Stimulated activated CD8-positive, alpha-beta memory T cell treated with anti-CD3 and anti-CD28 coated beads, Interleukin-2, amount 100 ng/mL, for 48 hours (primary cell): ENCODE measurements at places on chromosomes 1 and 21.

GRCh38 chr1:29909962-29910361, 673.6 kb downstream of the PTPRU start:
- no peak for DNase-seq

DNA sequence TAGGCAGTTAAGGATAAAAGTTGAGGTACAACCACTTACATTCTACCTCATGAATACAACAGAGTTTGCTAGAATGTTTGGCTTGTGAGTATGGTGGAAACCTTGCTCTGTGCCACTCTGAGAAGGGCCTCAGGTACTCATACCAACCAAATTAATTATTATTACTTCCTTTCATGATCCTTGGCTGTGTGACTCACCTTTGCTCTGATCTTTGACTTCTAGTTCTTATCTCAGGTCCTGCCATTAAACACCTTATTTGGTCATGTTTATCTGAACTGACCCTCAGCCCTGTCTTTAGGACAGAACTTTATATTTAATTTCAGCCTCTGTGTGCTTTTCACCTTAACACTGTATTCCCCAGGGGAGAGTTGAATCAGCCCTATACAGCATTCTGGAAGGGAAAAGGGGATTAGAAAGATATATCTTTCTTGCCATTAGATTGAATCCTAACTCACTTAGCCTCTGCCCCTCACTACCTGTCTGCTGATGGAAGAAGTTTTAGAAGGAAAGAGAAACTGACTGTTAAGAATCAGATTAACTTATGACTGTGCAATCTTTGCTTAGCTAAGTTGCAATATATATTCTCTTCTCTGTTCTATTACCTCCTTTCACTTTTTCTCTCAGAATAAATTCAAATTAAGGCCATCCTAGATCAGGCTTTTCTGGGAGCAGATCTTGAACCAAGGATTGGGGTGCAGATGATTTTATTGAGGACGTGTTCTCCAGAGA, 260.4 kb upstream of the DPYD start:
- no peak for DNase-seq

DNA sequence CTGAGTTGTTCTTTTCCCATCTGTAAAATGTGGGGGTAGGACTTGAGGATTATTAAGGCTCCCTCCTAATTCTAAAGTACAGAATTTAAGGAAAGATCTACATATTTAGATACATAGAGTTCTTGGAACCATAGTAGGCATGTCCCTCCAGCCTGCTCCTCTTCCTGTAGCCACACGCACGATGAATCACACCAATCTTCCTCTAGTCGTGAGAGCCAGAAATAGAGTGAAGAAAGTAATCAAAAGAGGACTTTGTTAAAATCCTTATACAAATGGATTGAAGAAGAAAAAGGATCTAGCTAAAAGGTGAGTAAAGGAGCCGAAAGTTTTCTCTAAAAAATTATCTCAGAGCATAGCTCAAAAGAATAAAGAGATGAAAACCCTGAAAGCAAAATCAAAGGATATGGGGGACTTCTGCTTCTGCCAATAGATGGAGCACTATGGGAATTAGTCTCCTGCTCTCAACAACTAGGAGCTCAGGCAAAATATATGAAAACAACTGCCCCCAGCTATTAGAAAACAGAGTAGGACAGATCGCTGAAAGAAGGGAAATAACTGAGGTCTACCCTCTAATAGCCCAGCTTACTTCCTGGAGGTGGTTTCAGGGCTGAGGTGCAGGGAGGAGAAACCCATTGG, 8.5 kb downstream of the C1orf141 start:
- DNase-seq: no peak

- DNase-seq: no peak
Observed at GRCh38 chr1:39148942-39149341, 55.6 kb upstream of the MACF1 start.

DNA sequence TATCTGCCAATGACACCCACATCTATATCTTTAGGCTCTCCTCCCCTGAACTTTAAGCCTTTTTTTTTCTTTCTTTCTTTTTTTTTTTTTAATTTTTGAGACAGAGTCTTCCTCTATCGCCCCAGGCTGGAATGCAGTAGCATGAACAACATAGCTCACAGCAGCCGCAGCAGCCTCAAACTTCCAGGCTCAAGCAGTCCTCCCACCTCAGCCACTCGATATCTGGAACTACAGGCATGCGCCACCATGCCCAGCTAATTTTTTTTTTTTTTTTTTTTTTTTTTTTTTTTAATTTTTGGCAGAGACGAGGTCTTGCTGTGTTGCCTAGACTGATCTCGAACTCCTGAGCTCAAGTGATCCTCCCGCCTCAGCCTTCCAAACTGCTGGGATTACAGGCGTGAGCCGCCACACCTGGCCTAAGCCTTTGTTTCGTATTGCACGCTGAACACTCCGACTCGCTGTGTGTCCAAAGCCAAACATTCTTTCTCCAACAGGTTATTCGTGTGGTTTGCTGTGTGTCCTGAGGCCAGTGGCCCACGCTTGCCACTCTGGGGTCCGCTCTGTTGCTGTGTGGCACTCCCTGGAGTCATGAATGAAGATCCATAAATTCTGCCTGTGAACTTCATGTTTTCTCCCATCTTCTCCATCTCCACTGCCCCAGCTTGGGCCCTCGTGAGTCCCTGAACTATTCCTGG, 119.4 kb downstream of the CAMTA1 start:
- no peak for DNase-seq

DNA sequence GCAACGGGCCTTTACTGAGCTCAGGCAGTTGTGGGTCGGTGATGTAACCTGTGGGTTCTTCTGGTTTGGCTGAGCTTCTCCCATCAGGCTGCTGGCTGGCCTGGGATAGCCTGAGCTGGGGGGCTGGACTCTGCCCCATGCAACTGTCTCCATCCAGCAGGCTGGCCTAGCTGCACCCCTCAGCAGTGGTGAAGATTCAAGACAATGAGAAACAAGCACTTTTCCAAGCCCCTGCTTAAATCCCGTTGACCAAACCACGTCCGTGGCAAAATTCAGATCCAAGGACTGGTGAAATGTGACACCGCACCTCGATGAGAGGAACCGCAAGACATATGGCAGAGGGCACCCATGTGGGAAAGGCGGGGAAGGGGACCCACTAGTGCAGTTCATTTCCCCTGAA, 25.6 kb downstream of the PRSS38 start:
- DNase-seq: no peak

GRCh38 chr1:41361495-41362356, 492 bp downstream of the FOXO6 start:
- no peak for DNase-seq

GRCh38 chr1:160200786-160201185, 4.4 kb upstream of the PEA15 start:
- no peak for DNase-seq

GRCh38 chr1:2079396-2080085, 29.3 kb downstream of the PRKCZ start:
- DNase-seq: no peak

GRCh38 chr1:147389532-147390184, 147.2 kb downstream of the CHD1L start:
- DNase-seq: no peak

DNA sequence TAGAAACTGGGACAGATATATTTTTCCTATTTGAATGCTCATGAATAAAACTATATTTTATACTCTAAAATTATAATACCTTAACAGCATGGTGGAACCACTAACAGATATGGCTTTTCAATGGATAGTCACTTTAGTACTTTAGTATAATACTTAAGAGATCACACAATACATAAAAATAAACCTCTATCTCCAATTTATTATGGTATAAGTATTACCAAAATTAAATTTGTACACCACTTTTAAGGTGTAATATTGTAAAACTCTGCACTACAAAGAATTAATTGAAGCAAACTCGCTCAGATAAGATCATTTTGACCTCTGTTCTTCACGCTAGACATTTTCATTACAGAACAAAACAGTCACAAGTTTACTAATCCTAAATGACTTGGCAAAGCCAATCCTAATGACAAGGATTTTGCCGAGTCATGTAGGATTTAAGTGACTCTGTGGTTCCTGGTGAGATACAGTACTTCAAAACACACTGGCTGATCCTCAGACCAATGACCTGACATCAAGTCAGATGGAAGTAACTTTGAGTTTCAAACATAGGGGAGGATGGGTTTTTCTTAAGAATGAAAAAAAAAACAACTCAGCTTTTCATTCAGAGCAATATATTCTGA, 200.6 kb downstream of the SMYD3 start:
- no peak for DNase-seq

GRCh38 chr1:222093518-222093917, 351.6 kb upstream of the DUSP10 start:
- no peak for DNase-seq

DNA sequence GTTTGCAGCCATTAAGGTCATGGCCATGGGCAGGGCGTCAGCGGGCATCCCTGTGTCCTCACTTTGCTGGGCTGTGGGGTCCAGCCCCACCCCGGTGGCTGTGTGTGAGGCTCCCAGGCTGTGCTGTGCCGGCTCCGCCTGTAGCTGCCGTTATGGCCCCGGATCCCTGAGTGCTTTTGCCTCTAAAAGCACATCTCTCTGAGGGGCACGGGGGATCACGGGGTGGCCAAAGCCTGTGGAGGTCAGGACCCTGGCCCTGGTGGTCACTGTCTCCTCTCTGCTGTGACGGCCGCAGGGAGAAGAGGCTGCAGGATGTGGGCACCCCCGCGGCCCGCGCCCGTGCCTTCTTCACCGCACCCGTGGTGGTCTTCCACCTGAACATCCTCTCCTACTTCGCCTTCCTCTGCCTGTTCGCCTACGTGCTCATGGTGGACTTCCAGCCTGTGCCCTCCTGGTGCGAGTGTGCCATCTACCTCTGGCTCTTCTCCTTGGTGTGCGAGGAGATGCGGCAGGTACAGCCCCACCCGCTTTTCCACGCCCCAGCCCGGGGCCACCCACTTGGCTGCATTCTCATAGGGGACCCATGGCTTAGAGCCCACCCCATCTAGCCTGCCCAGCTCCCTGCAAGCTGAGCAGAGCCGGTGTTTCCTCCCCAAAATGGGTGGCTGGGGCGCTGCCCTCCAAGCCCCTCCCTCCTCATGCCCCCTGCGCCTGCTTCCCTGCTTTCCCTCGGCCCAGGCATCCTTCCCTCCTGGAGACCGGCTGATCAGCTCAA, 48.2 kb downstream of the TRPM2 start:
- DNase-seq: no peak

- DNase-seq: no peak
Observed at GRCh38 chr1:42806171-42806570, 10.8 kb upstream of the ERMAP start.

DNA sequence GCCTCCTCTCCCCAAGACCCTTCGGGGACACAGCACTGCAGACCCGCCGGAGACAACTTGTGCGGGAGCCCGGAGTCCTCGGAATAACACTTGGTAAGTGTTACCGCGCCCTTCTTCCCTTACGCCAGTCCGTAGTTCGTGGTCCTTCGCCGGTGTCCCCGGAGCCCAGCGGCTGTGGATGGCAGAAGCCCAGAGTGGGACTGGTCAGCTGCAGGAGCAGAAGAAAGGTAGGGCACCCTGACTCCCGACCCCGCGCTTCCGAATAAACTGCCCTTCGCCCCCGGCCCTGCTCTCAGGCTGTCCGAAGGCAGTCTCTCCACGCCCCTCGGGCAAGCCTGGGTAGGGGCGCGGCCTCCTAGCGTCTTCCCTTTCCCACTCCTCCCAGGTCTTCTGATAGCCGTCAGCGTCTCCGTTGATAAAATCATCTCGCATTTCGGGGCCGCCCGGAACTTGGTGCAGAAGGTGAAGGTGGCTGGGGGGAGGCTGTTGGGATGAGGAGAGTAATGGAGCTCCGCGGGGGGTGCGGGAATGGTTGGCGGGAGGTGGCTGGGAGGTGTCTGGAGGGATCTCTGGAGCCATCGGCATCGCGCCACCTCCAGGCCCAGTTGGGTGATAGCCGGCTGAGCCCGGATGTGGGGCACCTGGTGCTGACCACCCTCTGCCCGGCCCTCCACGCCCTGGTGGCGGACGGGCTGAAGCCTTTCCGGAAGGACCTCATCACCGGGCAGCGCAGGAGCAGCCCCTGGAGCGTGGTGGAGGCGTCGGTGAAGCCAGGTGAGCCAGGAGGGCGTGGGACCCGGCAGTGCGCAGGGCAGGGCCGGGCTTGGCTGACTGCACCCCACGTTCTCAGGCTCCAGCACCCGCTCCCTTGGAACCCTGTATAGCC, 4.3 kb downstream of the RUSC1 start:
- DNase-seq: no peak

DNA sequence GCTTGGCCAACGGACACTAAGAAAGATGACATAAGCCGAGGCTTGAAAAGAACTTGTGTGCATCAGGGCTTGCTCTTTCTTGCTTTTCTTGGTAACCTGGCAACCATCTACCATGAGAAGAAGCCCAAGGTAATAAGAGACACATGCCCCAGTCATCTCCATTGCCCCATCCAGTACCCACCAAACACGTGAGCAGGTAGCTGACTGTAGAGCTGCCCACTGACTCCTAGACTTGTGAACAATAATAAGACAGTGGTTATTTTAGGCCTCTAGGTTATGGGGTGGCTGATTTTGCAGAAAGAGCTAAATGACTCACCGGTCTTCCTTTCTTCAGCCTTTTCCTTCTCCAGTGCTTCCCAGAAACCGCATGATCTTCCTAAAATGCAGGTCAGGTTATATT, 105.0 kb upstream of the JUN start:
- no peak for DNase-seq

- DNase-seq: no peak
Observed at GRCh38 chr1:157137408-157138219, 581 bp downstream of the ETV3 start.

DNA sequence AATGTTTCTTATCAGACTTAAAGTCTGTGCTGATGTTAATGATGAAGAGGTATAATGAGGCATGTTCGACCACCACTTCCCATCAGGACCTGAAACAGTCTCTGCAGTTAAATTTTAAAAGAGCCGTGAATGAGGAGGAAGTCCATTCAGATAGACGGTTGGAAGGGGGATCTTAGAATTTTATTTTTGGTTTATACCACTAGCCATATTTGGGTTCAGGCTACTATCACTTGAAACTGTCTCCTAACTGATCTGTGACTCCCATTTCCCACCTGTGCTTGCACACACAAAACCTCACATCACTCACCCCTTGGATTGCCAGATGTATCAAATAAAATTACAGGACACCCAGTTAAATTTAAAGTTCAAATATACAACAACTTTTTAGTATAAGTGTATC, 9.9 kb upstream of the ANKRD13C start:
- no peak for DNase-seq

DNA sequence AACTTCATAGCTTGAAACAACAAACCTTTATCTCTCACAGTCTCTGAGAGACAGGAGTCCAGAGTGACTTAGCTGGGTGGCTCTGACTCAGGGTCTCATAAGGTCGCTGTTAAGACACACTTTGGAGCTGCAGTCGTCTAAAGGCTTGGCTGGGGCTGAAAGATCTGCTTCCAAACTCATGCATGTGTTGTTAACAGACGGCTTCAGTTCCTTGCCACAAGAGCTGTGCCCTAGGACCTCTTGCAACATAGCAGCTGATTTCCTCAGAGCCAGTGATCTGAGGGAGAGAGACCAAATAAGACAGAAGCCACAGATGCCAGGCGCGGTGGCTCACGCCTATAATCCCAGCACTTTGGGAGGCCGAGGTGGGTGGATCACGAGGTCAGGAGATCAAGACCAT, 176.8 kb downstream of the DISC1 start:
- no peak for DNase-seq
